ENCODE measurements at places on chromosomes 3 and 15.
A peak's percentile ranks its signal among the peaks of the same experiment; 100 is the strongest.

DNA sequence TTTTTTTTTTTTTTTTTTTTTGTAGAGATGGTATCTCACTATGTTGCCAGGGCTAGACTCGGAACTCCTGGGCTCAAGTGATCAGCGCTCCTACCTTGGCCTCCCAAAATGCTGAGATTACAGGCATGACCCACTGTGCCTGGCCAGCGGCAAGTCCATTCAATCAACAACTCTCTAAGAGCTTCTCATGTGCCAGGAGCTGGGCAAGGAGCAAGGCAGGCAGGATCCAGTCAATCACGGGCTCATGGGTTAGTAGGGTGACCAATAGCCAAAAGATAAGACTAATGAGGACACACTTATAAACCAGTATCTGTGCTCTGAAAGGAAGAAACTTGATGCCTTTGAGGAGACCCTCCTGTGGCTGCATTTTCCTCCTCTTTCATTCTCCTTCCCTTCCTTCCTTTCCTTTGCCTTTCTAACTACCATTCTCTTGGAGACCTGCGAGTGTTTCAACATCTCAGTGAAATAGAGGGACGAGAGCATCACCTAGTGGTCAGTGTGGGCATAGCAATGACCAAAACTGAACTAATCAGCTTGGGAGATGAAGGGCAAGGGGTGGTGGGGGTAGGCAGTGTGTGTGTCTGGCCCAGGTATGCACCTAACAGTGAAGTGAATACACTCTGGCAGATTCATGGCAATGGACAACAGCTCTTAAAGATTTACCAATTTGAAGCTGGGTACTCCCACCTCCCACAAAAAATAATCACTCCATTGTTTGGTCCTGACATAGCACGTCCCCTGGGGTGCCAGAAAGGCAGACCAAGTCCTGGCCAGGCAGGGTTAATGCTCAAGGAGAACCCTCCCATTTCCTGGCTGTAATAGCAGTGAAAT lies 6.3 kb downstream of the RPP25 start:
- peak; percentile 65 for DNase-seq

- peak; percentile 4 for DNase-seq
These were observed 689.7 kb upstream of the BCHE start for GRCh38 chr3:166526881-166527280.

DNA sequence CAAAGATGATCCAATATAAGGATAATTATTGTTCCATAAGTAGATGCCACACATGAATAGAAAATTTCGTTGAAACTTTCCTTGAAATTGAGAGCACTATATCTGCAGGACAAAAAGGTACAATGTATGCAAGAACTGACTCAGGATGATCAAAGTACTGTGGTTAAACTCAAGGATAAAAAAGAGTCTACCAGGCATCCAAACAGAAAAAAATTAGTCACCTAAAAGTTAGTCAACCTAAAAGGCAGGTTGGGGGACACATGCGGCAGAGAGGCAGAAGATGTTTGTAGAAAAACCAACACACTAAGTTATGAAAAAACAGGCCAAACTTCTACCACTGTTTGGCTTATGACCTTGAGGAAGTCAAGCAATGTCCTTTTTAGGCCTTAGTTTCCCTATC lies 68.7 kb downstream of the GSK3B start:
- no peak for DNase-seq

DNA sequence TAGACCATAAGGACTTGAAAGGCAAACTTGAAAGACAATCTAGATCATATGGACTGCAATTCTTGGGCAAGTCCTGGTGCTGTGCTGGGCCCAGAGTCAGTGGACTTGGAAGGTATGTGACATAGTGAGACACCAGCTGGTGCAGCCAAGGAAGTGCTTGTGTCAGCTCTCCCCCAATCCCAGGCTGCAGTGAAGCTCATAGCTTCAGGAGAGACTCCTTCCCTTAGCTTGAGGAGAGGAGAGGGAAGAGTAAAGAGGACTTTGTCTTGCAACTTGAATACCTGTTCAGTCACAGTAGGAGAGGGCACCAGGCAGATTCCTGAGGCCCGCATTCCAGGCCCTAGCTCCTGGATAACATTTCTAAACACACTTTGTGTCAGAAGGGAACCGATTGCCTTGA lies 127.4 kb upstream of the ZPLD1 start:
- no peak for DNase-seq

DNA sequence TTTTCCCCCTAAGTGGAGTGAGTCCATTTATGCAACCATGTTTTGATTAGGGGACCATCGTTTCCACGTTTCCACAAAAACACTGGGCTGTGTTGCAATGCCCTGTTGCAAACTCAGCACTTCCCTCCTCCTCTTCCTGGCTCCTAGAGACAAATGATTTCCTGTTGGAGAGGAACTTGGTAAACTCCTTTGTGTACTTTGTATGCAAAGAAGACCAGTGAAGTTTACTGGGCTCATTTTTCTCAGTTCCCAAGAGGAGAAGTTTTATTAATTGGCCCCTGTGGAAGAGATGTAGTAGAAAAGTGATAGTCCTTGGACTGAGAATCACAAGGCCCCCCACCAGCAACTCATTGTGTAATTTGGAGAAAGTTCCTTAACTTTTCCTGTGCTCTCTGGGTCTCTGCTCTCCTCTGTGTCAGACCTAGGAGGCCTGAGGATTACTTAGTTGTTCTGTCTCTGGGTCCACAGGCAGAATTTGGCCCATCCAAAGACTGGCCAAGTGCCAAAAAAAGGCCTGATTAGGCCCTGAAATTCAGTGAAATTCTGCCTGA lies 95.0 kb downstream of the ATG7 start:
- DNase-seq: peak; percentile 71

DNA sequence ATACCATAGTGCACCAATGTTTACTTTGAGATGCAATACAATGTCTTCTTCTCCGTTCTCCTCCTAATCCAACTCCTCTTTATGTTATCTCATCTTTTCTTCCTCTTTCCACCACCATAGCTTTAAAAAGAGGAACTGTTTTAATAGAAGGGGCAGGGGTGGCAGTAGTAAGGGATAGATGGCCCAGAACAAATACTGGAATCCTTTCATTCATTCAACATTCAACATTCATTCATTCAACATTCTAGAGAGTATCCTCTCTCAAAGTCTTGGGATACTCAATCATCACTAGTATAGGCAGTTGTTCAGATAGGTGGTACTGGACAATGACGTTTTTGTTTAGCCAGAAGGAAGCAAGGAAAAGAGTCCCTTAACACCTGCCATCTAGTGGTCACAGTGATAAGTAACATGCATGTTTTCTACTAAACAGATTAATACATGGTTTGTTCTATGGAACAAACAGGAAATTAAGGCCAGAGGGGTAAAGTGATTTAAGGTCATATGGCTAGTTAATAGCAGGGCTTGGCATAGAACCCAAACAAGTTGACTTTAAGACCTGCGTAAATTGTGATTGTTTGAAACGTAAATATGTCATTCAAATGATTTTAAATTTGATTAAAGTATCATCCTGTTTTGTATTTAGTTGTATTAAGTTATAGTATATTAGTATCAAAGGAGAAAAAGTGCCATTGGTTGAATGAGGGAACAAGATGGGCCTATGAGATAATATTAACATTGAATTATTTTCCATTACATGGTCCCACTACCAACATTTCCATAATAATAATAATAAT lies 26.9 kb upstream of the EHHADH start:
- DNase-seq: peak; percentile 59

DNA sequence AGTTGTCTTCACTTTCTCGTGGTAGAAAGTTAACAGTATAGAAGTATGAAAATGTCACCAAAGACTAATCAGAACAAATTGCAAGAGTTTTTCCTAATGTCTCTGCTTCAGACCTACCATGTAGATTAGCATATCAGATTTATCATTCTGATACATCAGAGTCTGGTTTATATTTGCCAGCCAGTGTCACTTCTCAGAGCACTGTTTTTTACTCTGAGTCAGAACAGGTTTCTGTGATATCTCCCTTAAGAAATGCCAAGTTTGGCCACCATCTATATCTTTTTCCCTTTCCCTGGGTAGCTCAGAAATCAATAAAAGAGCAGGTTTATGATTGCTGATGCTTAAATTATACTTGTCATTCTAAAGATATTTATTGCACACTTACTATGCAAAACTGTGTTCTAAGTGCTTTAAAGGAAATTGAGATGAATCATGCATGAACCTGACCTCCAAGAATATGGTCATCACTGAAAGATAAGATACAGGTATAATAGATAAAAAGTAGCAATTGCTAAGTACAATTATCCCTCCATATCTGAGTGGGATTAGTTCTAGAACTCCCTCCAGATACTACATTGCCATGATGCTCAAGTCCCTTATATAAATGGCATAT lies 672.7 kb upstream of the NAALADL2 start:
- DNase-seq: no peak

GRCh38 chr3:72282918-72283317 lies 498.0 kb upstream of the PROK2 start:
- DNase-seq: no peak

GRCh38 chr15:82183121-82184031 lies 79.2 kb downstream of the EFL1 start:
- DNase-seq: peak; percentile 76

GRCh38 chr15:28993051-28993719 lies 107.4 kb downstream of the APBA2 start:
- no peak for DNase-seq

DNA sequence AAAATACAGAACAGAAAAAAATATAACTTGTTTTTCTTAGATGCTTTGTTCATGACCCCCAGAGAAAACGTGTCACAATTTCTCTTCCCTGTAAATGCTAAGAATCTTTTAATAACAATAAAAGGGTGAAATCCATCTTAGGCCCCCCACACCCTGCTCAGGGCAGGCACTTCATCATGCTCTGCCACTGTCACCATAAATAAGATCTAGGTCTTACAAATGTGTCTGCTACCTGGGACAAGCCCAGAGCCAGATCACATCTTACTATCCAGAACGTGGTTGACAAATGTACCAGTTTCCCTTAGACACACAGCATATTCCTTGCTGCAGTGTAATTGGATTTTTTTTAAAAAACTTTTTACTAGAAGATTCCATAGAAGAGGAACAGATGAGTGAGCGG lies 795.4 kb downstream of the AGBL1 start:
- DNase-seq: no peak

DNA sequence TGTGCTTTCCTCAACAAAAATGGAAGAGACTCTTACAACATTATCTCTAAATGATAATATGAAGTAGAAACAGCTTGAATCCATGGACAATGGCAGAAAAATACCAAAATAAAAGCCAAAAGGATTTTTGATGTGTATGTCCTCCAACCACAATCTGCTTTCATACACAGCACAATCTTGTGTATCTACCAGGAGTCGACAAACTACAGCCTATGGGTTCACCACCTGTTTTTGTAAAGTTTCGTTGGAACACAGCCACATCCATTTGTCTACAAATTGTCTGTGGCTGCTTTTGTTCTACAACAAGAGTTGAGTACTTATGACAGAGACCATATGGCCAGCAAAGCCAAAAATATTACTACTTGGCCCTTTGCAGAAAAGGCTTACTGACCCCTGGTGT lies 88.7 kb upstream of the UBE2E2 start:
- no peak for DNase-seq

GRCh38 chr3:170506556-170506955 lies 79.3 kb downstream of the SLC7A14 start:
- peak; percentile 54 for DNase-seq

GRCh38 chr3:120689395-120689794 lies 7.4 kb upstream of the HGD start:
- DNase-seq: no peak

DNA sequence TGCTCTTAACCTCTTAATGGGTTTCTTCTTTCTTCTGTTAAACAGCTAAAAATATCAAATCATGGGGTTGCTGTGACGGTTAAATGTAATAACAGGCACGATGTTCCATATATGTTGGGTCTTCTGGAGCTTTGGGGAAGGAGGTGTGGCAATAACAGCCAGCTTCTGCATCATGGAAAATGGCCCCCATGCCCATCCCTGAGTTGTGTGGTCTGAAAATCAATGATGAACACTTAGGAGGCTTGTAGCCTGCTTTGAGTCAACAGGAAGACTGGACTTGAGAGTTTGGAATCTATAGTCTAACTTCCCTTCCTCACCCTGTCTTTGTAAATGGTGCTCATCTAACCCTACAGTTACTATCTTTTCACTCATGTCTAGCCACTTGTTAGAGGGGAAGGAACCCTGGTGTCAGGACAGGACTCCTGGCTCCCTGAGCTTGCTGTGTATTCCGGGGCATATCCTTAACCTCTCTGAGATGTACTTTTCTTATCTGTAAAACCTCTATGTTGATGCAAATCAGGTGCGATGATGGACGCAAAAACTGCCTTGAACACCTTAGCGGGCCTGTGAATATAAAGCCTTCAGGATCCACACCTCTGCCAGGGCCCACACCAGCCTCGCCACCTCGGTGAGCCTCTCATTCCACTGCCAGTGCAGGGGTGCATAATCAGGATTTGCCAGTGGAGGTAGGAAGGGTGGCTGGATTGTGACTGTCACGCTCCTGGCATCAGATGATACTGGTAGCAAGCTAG lies 27.5 kb downstream of the SMAD3 start:
- no peak for DNase-seq

DNA sequence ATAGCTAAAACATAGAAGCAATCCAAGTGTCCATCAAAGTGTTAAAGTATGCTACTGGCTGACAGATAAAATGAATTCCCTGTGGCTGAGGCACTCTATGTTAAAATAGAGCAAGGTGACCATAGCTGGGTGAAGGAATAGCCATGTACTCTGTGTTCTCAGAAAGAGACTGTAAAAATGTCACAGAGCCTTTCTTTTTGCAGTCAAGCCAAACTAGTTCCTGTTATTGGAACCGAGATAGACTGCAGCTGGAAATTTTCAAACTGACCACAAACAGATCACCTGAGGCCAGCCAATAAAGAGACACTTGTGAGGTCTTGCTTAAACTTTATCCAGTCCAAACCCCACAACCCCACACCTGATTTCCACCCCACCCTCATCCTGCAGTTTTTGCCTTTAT lies 422.8 kb upstream of the NAALADL2 start:
- no peak for DNase-seq

- no peak for DNase-seq
These were observed 48.2 kb upstream of the CSPG4 start for GRCh38 chr15:75760704-75761435.

DNA sequence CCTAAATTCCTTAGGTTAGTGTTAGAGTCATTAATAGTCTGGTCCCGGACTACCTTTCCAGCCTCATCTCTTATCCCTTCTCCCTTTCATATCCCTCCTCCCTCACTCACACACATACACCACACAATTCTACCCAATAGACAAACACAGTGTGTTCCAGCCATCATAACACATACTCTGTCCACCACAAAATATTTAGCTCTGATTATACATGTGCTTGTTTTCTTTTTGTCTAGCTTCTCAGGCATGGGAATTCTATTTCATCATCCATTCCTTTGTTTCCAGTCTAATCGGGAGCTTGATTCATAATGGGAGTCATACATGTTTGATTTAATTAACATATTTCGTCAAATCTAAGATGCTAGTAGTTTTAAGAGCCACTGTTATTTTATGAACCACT lies 161.8 kb upstream of the BFSP2 start:
- DNase-seq: peak; percentile 8

DNA sequence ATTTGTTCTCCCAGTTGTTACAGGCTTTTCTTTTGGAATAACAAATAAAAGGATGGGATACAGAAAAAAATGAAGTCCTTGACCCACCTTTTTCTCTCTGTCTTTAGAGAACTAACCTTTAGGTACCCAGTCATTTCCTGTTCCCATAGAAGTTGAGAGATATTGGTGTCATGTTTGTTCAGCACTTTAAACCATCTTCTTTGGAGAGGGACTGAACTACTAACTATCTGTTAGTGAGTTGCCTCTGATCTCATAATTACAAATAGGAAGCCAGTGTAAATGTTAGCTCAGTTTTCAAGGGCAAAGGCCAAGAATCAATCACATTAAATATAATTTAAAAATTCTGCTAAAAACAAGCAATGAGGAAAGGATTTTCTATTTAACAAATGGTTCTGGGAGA lies 72.9 kb upstream of the DCBLD2 start:
- DNase-seq: no peak

GRCh38 chr15:49918121-49918520 lies 200.9 kb downstream of the ATP8B4 start:
- peak; percentile 61 for DNase-seq

All from fibroblast of skin of right quadriceps (primary cell).